ENCODE measurements at places on chromosomes 11 and 22.

GRCh38 chr11:74849525-74850391 lies 99.1 kb downstream of the XRRA1 start:
- peak; percentile 51 for DNase-seq

DNA sequence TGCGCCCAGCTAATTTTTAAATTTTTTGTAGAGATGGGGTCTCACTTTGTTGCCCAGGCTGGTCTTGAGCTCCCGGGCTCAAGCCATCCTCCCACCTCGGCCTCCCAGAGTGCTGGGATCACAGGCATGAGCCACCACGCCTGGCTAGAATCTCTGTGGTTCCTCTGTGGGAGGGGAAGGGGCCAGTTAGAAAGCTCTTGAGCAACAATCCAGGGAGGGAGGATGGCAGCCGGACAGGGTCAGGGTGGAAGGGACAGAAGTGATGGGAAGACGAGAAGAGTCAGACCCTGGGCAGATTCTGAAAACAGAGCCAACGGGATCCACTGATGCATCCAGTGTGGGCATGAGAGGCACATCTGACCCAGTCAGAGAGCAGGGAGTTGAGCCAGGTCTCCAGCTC lies 38.9 kb upstream of the MN1 start:
- no peak for DNase-seq

GRCh38 chr22:32083814-32084213 lies 40.8 kb downstream of the SLC5A1 start:
- no peak for DNase-seq

GRCh38 chr22:41382098-41382578 lies 396 bp downstream of the TEF start:
- peak; percentile 59 for DNase-seq

GRCh38 chr11:111417011-111417765 lies 38.1 kb upstream of the POU2AF1 start:
- DNase-seq = no peak

- no peak for DNase-seq
These were observed 77.8 kb downstream of the CDKN1C start for GRCh38 chr11:2807801-2808241.

- DNase-seq = no peak
These were observed 5.4 kb upstream of the POU2AF1 start for GRCh38 chr11:111384494-111384893.

GRCh38 chr22:22938672-22939587 lies 51.3 kb downstream of the IGLL5 start:
- no peak for DNase-seq

DNA sequence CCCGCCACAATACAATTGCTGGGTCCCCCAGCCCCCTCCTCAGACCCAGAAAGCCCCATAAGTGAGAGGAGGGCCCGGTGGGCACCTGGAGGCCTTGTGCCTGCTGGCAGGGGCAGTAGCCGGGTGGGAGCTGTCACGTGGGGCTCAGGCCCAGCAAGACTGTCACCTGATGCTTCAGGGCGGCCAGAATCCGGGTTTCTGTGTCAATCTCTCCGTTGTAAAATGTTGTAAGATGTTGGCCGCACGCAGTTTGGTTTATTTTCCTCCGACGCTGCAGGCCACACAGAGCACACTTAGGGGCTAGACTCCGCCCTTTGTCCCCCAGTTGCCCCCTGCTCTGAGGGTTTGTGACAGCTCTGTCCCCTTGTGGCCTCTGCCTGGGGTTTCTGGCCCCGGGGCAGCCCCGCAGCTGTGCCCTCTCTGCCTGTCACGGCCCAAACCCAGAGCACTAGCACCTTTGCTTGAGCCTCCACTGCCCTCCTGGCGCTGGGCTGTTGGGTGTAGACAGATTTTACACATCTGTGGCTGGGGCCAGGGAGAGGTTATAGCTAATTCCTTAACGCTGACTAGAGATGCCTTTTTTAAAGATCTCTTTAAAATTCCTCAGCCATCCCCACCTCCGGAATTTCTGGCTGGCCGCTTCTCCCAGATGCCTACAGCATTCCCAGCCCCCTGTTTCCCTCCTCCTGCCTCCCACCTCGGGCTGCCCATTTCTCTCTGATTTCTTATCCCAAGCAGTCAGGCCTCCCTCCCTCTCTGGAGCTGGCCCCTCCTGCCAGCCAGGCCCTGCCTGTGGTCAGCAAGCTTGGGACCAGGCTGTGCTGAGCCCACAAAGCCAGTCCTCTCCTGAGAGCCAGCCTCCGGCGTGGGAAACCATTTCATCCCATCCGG lies 3.2 kb upstream of the PRR5 start:
- peak; percentile 92 for DNase-seq

GRCh38 chr11:124168796-124169195 lies 14.3 kb upstream of the OR10D3 start:
- DNase-seq = no peak

DNA sequence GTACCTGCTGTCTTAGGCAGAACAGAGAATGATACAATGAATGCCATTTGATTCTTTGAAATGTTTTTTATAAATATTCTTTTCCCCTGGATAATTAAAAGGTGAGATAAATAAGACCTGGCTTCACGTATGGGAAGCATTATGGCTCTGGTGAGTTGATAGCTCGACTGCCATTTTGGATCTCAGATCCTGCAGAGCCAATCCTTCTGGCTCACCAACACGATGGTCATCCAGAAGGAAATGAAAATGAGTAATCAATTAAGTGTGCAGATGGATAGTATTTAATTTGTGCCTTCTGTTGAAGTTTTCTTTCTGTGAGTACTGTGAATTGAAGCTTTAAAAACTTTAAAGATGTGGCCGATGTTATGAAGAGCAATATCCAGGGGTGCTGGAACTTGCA lies 2.7 kb downstream of the TNRC6B start:
- DNase-seq = no peak

- no peak for DNase-seq
These were observed 119.5 kb downstream of the ENTHD1 start for GRCh38 chr22:39773976-39774539.

- DNase-seq = no peak
These were observed 73.1 kb downstream of the CELSR1 start for GRCh38 chr22:46464296-46464695.

- peak; percentile 21 for DNase-seq
These were observed 40.2 kb downstream of the CELF1 start for GRCh38 chr11:47512701-47513100.

- no peak for DNase-seq
These were observed 90.4 kb downstream of the RELT start for GRCh38 chr11:73466643-73467042.

GRCh38 chr11:76850815-76851214 lies 9.9 kb upstream of the ACER3 start:
- DNase-seq = no peak

- peak; percentile 57 for DNase-seq
These were observed 31.3 kb downstream of the MTNR1B start for GRCh38 chr11:93000511-93001476.

GRCh38 chr11:65574109-65574810 lies 1.6 kb upstream of the EHBP1L1 start:
- peak; percentile 98 for DNase-seq

DNA sequence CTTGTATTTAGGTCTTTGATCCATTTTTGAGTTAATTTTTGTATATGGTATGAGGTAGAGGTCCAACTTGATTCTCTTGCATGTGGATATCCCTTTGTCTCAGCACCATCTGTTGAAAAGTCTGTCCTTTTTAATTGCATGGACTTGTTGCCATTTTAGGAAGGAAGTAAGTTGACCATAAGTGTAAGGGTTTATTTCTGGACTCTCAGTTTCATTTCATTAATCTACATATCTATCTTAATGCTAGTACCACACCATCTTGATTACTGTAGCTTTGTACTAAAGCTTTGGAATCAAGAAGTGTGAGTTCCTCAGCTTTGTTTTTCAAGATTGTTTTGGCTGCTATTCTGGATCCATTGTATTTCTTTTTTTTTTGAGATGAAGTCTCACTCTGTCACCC lies 31.4 kb downstream of the CBL start:
- no peak for DNase-seq

GRCh38 chr11:42778193-42778592 lies 533.6 kb upstream of the API5 start:
- no peak for DNase-seq

DNA sequence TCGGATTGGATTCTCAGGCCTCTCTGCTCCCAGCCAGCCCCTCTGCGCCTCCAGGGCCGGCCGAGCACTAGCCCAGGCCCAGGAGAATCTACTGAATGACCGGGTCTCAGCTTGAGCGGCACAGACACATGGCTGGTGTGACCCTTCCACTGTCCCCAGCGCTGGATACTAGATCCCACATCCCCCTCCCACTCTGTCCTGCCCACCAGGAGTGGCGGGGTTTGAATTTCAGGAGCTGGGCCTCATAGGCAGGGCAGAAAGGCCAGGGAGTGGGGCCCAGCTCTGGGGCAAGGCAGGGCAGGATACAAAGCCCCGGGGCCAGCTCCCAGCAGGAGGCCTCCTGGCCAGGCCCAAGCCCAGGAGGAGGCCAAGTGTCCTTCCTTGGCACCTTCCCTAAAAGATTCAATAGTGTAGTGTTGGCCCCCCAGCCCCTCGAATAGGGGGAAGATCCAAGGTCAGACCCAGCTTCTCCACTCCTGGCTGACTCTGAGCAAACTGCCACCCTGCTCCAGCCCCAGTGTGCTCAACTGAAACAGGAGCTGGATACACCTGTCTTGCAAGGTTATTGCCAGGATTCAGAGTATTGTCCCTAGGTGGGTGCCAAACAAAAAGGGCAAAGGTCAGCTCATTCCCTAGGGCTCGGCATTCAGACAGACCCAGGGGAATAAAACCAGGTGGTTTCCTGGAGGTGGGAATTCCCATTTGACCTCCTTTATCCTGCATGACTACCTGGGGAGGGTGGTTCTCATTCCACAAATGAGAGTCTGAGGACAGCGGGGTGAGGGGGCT lies 22.5 kb upstream of the TCF20 start:
- no peak for DNase-seq

GRCh38 chr11:112776834-112777233 lies 184.4 kb upstream of the NCAM1 start:
- DNase-seq = no peak

GRCh38 chr11:30489076-30489475 lies 97.1 kb downstream of the MPPED2 start:
- DNase-seq = no peak

DNA sequence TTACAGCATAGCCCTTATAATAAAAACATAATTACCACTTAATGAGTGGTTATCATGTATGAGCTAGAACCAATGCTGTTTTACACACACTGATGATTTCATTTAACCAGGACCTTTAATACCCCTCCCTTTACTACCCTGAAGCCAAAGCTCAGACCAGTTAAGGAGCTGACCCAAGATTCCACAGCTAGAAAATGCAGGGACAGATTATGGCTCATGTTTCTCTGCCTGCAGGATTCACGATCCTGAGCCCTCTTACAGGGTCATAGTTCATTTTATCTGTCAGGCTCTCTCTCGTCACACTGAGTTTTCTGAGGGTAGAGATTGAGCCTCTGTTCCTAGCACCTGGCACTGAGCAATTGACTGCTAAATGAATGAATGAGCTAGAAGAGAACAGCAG lies 27.4 kb downstream of the TUB start:
- DNase-seq = no peak

DNA sequence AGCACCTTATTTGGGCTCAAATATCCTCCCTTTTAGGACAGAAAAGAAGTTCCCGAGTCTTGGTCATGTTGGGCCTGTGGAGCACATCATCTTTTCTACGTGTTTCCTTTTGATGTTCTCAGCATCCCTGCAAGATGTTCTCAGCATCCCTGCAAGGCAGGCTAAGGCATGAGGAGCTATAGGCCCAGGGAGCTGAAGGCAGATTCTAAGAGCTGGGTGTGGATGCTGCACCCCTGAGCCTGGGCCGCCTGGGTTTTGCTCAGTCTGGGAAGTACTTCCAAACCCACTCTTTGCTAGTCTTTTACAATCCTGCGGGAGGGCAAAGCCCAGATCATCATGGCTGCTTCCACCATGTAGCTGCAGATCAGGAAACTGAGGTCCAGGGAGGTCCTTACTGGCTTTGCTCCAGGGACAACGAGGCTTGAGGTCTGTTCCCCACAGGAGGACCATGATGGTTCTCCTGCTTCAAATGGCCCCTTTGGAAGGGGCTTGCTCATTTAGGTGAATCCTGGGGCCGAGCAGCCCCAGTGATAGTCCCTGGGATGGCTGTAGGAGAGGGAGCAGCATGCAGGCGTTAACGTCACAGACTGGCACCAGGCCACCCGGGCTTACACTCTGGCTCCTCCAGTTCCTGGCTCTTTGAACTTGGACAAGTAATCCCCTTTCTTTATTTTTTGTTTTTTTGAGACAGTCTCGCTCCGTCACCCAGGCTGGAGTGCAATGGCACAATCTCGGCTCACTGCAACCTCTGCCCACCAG lies 10.6 kb downstream of the LRRC75B start:
- DNase-seq = no peak

DNA sequence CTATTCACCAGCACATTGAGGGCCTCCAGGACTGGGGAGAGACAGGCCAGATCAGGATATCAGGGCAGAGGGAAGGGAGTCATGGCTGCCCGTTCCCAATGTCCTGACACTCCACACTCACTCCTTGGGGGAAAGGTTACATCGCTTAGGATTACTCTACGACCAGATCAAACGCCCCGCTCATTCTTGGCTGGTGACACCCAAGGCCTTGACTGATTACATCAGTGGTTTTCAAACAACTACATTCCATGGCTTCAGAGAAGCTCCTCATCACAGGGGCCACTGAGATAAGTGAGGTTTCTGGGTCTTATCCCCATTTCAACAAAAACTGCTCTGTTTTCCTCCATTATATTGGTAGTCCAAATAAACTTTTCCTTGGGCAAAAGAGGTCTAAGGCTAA lies 15.0 kb downstream of the UBE2L6 start:
- no peak for DNase-seq

GRCh38 chr22:27624042-27624441 lies 177.5 kb downstream of the MN1 start:
- no peak for DNase-seq

DNA sequence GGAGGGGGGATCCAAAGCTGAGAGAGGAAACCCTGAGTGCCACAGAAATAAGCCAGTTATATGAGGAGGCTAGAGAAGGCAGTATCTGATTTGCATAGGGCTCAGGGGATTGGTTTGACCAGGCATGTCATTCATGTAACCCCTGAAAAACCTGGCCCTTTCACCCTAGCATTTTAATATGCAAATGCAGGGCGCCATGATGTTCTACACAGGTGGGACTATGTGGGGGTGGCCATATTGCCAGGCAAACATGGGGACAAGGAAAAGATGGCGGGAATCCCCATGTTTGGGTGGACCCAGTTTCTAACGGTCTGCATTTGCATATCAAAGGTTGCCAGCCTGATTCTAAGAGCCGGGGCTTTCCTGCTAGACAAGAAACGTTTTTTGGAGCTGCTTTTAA lies 27.2 kb downstream of the CSF2RB start:
- DNase-seq = no peak

- DNase-seq = peak; percentile 74
These were observed 787.1 kb upstream of the API5 start for GRCh38 chr11:42524534-42525227.

DNA sequence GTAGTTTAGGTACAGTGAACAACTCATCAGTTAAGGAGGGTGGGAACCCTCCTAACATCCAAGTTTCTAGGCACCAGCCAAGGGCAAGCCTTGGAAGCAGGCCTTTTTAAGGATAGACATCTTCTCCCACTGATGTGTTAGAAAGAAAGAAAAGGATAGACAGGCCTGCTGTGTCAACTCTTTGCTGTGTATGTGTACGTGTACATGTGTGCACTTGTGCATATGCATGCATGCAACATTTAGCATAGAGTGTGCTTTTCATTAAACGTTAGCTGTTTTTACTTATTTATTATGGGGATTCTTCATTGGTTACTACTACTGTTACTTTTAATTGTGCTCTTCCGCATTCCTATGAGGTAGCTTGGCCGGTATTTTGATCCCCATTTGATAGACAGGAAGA lies 36.1 kb downstream of the RNF169 start:
- no peak for DNase-seq

GRCh38 chr11:107018219-107018901 lies at the start of gene GUCY1A2:
Gene GUCY1A2, minus strand, starts transcription at chr11:107018476. Its CDS starts 421 bp downstream, at chr11:107018055.
- DNase-seq = peak; percentile 6

Measured in cardiac fibroblast (primary cell).